NCI-H146 (cell line): ENCODE measurements at places on chromosomes 5 and 9.

DNA sequence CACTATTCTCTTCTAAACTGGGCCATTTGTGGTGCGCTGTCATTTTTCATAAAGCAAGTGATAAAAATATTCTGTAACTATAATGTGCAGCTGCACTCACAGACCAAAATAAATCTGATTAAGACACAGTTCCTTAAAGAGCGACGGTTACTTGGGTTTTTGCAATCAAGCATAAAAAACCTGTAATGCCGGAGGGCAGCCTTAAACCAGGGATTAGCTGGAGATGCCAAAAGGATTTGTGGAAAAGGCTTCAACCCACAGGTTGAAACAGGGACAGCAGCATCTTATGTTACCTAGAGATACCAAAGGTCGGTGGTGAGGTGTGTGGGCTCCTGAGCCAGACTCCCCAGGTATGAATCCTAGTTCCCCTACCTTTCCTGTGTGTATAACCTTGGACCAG is 49.3 kb downstream of the CTNND2 start:
- no peak for DNase-seq

DNA sequence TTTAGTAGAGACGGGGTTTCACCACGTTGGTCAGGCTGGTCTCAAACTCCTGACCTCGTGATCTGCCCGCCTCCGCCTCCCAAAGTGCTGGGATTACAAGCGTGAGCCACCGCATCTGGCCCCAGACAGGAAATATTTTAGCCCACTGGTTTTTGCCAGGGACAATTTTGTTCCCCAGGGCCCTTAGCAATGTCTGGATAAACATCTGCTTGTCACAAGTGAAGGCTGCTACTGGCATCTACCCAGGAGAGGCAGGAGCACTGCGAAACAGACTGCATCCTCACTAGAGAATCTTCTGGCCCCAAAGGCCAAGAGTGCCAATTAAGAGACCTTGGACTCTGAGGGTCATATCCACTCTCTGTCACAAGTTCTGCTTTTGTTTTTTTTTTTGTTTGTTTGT is 2.4 kb upstream of the TPRN start:
- DNase-seq, result no peak

GRCh38 chr9:131739959-131740648 is at the start of gene RAPGEF1:
TSS of gene RAPGEF1 (minus strand) at chr9:131740076. CDS start at chr9:131739830, 246 bp downstream.
- peak; percentile 33 for DNase-seq

DNA sequence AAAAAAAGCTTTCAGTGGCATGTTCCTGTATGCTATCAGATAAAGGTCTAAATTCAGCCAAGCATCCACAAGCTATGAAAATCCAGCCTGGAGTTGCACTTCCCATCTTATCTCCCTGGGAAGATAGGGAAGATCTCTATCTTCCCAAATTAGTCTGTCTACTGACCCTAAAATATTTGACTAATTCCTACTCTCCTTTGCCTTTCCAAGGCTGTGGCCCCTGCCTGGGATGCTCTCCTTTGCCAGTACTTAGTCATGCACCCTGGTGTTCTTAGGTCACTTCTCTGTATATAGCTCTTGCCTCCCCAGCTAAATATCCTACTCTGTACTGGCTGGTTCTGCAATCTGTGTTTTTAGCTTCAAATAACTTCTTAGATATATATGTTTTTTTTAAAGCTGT is 44.0 kb upstream of the PLPP1 start:
- no peak for DNase-seq

DNA sequence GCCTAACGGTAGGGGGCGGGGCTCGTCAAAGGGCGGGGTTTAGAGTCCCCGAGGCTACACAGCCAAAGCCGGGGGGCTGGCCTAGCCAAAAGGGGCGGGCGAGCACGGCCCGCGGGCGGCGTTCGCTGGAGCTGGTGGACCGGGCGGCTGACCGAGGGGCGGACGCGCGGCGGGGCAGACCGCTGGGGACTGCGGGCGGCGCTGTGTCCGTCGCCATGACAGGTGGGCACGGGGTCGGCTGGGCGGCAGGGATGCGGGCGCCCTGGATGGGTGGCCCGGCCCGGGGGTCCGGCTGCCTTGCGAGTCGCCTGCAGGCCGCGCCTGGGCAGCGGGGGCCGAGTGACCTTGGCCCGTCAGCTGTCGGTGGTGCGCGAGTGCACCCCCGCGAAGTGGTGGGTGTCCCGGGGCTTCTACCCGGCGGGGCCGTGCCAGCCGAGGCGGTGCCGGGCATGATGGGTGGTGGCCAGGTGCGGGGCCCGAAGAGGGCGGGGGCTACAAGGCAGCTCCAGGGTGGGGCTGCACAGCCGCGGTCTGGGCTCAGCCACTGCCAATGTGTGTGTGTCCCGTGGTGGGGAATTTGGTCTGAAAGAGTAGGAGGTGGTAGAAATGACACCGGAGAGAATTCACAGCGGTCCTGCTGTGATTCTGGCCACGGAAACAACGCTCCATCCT is at the start of gene CARD19:
CARD19 (plus strand) TSS at position 87 of the 672 bp plus-strand sequence; CDS start at position 216, 129 bp downstream.
- DNase-seq, result peak; percentile 49

DNA sequence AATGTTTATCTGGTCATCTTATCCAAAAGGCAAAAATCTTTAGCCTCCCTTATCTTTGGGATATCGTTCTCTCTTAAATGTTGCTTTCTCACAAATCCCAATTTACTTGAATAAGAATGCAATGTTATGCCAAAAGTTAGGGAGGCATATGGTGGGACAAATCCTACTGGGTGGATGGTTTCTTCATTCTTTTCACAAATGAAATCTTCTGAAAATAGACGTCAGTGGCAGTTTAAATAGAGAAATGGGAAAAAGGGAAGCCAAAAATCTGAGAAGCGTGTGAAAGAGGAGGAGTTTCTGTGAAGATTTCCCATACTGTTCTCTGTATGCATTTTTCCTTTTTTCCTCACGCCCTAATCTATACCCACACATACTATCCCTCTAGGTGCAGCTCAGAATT is 2.5 kb upstream of the PCDHAC1 start:
- DNase-seq, result no peak

DNA sequence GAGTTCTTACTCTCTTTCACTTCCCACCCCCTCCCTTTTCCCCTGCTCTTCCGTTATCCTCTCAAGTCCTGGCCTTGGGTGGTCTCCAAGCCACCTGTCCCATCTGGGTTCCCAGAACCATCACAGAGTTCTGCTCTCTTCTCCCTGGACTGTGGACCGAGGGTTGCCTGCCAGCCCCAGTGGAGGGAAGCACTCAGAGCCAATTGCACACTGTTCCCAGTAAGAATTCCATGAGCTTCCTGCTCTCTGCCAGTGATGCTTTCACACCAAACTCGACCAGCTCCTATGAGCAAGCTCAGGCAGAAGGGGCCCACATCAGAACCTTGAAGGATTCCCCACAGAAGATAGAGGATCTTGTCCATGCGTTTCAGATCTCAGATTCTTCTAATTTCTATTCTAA is 20.1 kb upstream of the AFAP1L1 start:
- DNase-seq, result no peak

DNA sequence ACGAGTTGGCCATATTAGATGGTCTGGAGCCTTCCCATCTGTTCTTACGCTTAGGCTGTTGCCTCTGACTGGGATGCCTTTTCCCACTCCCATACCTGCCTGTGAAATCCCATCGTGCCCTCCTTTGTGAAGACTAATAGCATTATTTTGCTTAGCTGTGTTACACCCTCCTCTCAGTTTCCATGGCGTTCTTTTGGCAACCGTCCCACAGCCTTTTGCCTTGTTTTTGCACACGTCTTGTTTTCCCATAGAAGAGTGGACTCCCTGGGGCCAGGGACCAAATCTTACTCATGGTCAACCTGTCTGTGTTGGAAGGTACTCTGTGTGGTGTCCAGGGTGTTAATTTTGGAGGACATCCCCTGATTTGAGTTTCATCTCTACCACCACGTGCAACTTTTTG is 242.1 kb downstream of the HSPA4 start:
- peak; percentile 29 for DNase-seq

DNA sequence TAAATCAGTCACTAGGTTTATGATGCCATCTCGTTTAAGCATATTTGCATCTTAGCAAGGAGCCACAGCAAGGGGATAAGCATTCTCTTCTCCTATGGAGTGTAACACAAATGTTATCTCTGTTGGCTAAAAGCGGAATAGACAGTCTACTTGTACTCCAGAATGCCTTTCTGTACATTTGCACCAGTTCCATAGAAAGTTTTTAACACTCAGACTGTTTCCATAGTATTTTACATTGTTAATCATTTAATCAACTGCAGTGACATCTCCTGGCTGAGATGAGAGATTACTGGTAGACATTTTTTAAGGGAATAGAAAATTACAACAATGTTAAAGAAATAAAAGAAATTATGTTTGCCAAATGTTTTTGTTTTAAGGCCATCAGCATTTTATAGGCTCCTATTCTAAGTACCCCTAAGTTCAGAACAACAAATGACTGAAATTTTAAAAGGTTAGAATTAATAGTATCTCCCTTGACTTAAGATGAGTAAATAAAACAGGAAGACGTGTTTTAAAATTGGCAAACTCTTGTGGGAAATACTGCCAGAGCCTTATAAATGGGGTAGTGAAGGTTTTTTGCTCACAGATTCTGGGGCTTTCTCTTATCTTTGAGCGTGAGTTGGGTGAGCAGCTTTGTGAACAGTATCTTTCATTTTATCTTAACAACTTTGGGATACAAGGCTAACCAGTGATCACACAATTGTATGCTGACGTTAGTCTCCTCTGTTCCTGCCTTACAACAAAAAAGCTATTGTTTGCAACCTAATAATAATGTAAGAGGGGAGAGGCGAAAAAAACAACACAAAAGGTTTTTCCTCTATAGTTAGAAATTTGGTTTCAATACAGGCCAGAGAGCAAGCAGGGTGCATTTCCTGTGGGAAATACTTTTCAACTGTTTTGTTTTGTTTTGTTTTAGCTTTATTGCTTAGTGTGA is 294.3 kb downstream of the FBXL7 start:
- no peak for DNase-seq

DNA sequence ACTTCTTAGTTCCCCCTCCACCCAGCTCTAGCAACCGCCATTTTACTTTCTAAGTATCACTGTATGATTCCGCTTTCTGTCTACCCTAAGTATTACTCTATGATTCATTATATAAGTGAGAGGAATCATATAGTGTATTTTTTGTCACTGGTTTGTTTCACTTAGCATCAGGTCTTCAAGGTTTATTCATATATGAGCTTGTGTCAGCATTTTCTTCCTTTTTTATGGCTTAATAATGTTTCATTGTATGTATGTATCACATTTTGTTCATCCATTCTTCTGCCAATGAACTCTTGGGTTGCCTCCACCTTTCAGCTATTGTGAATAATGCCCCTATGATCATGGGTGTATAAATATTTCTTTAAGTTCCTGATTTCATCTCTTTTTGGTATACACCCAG is 222.8 kb downstream of the SNCAIP start:
- no peak for DNase-seq
